ENCODE measurements at places on chromosomes 13 and 19.

GRCh38 chr13:67008075-67008668, 222.0 kb downstream of the PCDH9 start:
- no peak for DNase-seq

- DNase-seq = no peak
Observed at GRCh38 chr19:275000-275399, 16.2 kb downstream of the PLPP2 start.

- no peak for DNase-seq
Observed at GRCh38 chr13:99486996-99487395, 14.3 kb upstream of the TM9SF2 start.

- DNase-seq = no peak
Observed at GRCh38 chr13:73198991-73199411, 140.2 kb downstream of the KLF5 start.

GRCh38 chr19:6551607-6552450, 21.0 kb downstream of the TNFSF9 start:
- DNase-seq = peak; percentile 16

DNA sequence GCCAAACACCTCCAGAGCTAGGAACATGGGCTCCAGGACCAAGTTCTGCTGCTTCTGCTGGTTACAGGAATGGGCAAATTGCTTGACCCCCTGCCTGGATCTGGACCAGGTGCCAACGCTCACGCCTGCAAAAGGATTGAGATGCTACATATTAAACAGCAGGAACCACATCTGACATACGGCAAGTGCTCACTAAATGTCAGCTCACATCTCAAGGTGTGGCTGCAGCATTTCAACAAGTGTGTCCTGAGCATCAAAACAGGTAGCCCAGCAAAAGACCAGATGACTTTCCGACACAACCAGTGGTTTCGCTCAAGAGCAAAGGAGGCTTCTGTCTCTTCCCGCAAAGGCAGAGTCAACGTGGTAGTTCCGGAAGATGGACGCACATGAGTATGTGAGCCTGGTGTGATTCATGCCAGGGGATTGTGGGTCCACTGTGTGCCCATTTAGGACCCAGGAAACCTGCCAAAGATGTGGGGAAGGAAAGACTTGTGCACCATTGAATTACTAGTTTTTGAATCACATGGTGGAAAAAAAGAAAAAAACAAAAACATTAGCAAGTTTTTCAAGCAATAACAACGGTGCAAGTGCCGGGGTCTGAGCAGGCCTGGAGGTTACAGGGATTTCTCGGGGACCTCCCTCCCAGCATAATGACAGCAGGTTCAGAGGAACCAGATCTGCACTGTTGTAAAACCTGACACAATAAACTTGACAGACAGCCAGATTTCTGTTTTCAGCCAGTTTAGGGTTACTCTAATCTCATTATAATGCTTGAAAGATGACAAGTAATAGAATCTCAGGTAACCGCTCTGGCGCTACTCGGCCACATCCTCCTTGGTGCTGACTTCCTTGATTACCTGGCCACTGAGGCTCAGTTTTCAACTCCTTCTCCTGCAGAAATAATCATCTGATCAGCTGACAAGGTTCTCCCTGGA, 77.9 kb downstream of the SOX1 start:
- DNase-seq = no peak

GRCh38 chr19:49894879-49895565, 1.7 kb downstream of the IL4I1 start:
- no peak for DNase-seq

DNA sequence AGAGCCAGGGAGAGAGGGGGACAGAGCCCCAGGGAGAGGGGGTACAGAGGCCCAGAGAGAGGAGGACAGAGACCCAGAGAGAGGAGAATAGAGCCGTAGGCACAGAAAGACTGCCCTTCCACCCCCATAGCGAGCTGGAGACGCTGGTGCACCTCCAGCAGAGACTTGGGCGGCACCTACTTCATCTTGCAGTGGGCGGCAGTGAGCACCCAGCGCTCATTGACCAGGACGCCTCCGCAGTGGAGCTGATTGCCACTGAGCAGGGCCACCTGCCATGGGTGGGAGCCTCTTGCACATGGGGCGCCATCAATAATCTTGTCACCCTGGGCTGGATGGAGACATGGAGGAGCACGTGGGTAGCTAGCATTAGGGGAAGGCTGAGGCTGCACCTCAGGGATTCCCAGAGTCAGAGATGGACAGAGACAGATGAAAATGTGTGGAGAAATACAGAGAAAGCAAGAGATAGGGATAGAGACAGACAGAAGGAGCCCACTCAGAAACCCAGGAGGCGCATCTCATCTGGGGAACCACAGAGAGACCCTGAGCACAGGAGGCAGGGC, 2.0 kb downstream of the KLK7 start:
- no peak for DNase-seq
